Activated CD4-positive, alpha-beta memory T cell treated with anti-CD3 and anti-CD28 coated beads for 36 hours (primary cell): ENCODE measurements at places on chromosomes 6 and 20. TPM values are rescaled to one million over a fixed set of nuclear protein-coding genes. Genes with fewer than 3 reads are reported as not detected.

Gene LTA
- total RNA-seq: 696 TPM

Gene RALGAPB
- 25.8 TPM for total RNA-seq

Gene SLC22A23
- 0.90 TPM for total RNA-seq

Gene PBOV1
- total RNA-seq: not detected

Gene RFX6
- total RNA-seq: not detected

Gene MRPL14
- total RNA-seq: 50.1 TPM

Gene FRK
- 0.02 TPM for total RNA-seq

Gene ESR1
- total RNA-seq: not detected

Gene MAFB
- total RNA-seq: not detected

DNA sequence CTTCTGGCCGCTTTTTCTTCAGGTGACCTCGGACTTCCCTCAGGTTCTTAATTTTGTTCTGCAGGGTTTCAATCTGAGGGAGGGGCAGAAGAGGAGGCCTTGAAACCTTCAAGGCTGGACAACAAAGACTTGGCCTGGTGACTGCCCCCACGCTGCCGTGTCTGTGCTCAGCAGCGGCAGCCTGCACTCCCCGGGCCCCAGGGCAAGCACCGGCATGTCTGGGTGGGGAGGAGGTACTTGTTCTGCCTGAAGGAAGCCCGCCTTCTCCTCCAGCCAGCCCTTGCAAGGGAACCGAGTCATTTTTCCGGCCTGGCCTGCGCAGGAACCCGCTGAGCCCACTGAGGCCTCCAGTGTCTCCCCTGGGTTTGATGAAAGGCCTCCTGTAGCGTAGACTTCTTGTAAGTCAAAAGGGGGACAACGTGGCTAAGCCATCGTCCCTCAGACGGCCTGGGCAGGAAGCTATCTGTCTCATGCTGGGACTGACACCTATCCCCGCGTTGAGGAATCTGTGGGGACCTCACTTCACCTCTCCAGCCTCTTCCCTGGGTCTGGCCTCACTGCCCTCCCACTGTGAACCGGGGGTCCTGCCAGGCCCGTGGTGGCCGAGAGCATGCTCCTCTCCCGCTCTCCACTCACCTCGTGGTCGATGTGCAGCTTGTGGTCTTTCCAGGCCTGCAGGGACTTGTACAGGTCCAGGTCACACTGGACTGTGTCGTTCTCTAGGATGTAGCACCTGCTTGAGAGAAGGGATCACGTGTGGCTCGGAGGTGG is 119.9 kb downstream of the SULF2 start:
- no peak for DNase-seq

DNA sequence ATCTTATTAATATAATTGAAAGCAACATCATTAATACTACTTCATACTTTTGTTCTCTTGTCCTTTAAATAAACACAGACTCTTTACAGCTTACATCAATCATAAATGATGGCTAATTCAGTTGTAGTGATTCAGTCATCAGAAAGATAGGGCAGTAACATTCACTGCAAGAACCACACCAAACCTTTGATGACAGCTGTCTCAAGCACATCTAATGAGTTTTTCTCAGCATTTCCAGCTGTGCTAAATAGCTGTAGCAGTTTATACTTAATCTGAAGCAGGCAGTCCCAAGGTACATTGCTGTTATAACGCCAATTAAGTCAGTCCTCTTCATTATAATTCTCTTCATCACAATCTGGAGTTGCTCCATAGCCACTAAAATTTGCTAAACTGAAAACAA is 45.7 kb downstream of the PREP start:
- no peak for DNase-seq

DNA sequence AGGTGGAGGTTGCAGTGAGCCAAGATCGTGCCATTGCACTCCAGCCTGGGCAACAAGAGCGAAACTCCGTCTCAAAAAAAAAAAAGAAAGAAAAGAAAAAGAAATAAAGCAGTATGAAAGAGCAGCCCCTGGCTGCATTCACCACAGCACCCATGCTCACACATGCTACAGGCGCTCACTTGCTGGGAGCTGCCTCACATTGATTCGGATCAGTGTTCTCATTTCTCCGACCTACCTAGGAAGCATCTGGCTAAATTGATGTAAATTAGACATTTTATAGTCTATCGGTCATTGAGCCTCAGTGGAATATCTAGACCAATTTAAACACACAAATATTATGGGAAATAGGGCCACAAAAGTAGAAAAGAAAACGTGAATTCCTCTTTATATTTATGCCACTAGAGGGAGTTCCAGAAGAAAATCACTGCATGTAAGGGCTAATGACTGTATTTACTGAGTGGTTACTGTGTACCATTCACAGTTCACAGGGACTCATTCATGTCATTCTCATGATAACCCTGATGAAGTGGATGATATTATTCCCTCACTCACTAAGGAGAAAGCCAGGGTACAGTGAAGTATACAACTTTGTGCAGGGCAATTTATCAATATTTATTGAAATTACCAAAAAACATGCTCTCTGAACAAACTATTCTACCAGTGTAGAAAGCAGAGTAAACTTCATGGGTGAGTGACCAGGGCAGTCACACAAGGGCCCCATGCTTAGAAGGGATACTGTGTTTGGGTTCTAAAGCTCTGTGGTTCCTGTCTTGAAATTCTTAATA is 5.3 kb upstream of the MOG start:
- no peak for DNase-seq

- no peak for DNase-seq
Measured at GRCh38 chr6:163525926-163526325, 111.4 kb downstream of the QKI start.

DNA sequence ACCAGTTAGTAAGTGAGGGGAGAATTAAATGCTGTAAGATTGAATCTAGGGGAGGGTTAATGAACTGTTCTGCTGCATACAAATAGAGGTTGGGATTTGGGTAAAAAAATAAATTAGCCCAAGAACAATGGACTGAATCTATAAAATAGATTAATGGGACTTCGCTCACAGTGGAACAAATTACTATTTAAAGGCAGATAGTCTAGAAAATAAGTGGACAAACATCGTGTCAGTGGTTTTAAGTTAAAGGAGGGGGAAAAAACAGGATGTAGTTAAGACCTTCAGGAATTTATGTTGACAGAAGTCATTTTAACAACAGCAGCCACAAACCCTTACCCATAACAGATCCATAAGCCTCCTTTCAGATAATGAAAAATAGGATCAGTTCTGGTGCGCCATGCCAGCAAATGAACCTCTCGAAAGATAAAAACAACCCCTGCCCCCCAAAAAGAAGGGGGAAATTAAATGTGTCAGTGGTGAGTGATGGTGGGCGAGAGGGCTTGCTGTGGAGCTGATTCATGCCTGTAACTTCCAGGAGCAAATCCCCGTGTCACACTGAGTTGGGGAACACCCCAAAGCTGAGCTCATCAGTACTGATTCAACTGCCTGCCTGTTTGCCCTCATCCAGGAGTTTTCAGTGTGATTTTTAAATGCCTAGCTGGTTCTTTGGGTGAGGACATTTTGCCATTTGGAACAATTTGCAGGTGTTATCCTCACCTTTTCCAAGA is 86.8 kb downstream of the PPP1R14C start:
- DNase-seq: peak; percentile 19

DNA sequence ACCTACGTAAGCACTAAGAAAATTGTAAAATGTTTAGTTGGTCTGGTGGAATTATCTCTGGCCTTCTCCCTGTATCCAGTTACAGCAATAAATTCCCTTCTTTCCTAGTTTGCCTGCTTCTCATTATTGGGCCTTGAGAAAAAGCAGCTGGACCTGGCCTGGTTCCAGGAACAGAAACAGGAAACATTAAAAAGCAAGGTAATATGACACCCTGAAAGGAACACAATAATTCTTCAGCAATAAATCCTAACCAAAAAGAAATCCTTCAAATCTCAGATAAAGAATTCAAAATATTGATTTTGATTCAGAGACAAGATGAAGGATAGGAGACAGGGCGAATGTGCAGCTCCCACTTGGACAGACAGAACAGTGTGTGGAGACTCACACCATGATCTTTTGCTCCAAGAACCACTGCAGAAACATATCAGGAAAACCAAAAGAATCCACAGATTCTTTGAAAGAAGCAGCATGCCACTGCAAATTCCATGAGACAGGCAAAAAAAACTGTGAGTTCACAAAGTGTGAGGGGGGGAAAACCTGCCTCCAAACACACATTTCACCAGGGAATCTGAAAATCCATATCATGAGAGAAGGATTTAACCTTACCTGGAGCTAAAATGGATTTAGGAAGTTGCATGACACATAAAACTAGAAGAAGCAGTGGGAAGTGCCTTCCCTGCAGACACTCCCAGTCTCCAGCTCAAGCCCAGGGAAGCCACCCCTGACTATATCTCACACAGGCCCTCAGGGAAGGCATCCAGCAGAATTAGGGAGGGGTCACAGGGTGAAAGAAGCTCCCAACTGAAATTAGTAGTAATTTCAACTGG is 28.9 kb downstream of the TREM1 start:
- no peak for DNase-seq

DNA sequence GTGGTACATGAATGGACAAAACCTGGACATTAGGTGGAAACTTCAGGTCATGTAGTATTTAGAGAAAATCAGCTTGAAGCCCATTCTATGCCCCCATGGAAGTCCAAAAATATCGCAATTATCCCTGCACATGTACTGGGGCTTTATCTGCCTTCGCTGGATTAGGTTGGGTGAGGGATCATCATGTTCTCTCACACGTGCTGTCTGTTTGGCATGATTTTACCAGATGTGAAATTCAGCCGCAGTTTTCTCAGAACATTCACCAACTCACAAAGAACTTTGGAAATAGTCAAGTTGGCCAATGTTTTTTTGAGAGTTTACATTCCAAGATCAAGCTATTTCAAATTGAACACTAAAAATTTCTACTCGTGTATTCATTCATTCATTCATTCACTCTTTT is 459.8 kb upstream of the CITED2 start:
- DNase-seq: no peak

- no peak for DNase-seq
Measured at GRCh38 chr6:47362857-47363461, 53.3 kb upstream of the TNFRSF21 start.

- no peak for DNase-seq
Measured at GRCh38 chr6:134701301-134701700, 248.6 kb downstream of the ALDH8A1 start.

- no peak for DNase-seq
Measured at GRCh38 chr20:9342651-9343050, 171.7 kb upstream of the LAMP5 start.

DNA sequence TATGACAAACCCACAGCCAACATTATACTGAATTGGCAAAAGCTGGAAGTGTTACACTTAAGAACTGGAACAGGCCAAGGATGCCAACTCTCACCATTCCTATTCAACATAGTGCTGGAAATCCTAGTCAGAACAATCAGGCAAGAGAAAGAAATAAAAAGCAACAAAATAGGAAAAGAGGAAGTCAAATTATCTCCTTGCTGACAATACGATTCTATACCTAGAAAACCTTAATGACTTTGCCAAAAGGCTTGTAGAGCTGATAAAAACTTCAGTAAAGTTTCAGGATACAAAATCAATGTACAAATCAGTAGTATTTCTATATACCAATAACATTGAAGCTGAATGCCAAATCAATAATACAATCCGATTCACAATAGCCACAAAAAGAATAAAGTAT is 32.4 kb downstream of the OR5V1 start:
- DNase-seq: no peak

- no peak for DNase-seq
Measured at GRCh38 chr6:149984773-149985172, 21.0 kb downstream of the ULBP1 start.

DNA sequence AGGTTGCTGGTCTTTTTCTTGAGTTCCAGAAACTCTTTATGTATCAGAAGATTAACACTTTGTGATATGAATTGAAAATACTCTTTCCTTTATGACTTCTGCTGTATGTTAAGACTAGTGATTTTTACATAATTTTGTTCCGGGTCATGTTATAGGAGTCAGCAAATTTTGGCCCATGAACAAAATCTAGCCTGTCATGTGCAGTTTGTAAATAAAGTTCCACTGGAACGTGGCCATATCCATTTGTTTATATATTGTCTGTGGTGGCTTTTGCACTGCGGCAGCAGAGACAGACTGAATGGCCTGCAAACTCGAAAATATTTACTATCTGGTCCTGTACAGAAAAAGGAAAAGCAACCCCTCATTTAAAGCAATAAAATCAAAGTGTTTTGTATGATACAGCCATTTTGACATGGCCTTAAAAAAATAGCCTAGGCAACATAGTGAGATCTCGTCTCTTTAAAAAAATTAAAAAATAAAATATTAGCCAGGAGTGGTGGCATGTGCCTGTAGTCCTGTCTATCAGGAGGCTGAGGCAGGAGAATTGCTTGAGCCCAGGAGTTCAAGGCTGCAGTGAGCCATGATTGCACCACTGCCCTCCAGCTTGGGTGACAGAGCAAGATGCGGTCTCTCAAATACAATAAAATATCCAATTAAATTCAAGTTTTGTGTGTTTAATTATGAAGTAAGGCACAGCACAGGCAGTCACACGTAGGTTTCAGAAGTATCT is 36.9 kb downstream of the SNX9 start:
- DNase-seq: no peak

DNA sequence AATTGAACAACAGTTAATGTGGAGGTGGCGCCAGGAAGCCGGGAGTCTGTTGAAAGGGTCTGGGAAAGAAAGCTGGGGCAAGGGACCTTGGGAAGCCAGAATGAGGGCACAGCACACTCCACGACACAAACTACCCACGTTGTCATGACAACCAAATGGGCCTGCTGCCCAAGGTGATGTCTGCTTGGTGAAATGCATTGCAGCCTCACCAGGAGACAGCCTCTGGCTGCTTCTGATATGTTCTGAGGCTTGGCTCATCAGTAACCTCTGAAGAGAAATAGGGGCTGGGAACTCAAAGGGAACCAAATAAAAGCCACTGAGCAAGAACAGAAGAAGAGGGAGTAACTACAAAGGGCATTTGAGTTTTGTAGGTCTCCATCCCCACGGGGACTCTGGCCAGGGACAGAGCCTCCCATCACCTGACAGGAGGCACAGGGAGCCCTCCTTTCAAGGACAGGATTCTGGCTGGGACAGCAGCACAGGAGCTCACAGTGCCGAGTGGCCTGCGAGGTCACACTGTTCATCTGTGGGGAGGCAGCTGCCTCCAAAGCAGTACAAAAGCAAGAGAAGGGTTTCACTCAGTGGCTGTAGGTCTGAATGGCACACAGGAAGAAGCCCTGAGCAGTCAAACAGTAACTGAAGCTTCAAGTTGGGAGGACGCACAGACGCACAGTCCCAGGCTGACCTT is 44.6 kb upstream of the KCNK16 start:
- DNase-seq: no peak

GRCh38 chr6:12605888-12606345 is 110.7 kb upstream of the PHACTR1 start:
- DNase-seq: peak; percentile 47
